ENCODE measurements at places on chromosomes 2 and 18.
A peak's percentile ranks its signal among the peaks of the same experiment; 100 is the strongest.

DNA sequence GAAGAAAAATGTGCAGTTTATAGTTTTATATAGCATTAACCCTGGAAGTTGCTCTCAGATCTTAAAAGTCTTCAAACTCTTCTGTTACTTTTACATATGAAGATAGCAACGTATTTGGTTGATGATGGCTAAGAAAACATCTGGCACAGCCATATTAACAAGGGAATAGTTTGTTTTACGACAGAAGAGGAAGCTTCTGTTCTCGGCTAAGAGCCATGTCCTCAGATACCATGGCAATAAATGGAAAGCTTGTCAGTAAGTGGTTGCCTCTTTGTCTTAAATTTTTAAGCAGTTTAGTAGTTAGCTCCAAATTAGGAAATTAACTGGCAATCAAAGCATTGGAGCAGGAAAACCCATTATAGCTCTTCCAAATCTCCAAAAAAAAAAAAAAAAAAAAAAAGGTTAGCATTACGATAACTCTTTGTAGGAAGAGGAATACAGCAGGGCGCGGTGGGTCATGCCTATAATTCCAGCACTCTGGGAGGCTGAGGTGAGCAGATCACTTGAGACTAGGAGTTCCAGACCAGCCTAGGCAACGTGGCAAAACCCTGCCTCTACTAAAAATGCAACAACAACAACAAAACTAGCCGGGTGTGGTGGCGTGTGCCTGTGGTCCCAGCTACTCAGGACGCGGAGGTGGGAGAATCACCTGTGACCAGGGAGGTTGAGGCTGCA is 4.5 kb upstream of the STON1 start:
- DNase-seq = no peak

GRCh38 chr2:127149384-127149783 is 42.4 kb upstream of the BIN1 start:
- DNase-seq = peak; percentile 96

- peak; percentile 35 for DNase-seq
Measured at GRCh38 chr18:39945076-39945475, 2010.0 kb upstream of the PIK3C3 start.

- no peak for DNase-seq
Measured at GRCh38 chr2:239666855-239667376, 266.1 kb upstream of the HDAC4 start.

DNA sequence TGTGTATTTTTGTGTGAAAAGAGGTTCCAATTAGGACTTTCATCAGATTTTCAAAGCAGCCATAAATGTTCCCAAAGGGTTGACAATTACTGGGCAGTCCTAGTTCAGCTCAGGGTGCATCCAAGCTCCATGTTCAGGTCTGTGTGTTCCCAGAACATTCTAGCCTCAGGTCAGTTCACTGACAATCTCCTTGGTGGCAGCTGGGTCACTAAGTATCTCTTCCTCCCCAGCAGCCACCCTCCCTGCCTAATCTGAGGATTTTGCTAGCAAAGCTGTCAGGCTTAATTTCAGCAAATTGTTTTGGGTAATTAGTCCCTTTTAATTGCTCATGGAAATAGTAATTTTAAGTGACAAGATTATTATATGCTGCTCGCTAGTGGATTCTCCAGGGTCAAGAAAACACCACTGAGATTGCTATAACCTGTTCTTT is 29.8 kb downstream of the UPP2 start:
- DNase-seq = no peak

- DNase-seq = no peak
Measured at GRCh38 chr2:190913725-190914124, 33.1 kb downstream of the GLS start.

DNA sequence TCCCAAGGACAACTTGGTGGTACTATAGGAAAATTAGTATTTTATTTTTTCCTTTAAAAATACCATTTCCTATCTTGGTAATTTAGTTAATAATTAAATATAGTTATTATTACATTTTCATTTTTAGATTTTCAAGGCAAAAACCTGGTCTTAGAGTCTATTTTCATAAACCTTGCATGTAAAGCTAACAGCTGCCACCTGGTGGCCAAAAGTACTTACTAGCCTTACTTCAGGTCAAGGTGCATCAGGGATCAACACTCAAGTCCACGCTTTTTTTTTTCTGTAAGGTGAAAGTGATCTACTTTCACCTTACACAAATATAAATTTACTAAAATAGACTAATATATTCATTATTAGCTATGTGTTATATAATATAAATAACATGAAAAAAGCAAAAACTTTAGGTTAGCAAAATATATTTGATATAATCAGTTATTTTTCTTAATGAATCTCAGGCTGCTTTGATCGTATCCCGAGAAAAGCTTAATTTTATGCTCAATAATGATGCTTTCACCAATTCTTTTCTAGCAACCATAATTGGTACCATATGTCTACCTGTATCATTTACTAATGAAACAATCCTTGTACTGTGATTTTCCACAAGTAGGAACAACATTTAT is 62.5 kb downstream of the RELCH start:
- peak; percentile 43 for DNase-seq

DNA sequence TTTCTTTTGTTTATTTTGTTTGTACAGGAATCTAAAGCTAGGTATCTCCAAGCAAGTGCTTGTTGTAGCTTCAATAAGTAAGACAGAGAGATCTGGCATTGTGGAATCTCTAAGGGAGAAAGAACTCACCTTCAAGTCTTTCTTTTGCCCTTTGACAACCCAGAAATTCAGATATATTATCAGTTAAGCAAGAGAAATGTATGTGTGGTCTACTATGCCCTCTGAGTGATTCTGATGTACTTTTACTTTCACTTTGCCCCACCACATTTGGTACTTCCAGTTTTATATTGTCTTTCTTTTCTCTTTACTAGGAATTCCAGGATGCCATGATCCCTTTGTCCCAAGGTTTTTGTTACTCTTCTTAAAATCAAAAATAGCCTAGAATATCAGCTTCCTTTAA is 259.6 kb upstream of the PIK3C3 start:
- no peak for DNase-seq

- DNase-seq = no peak
Measured at GRCh38 chr2:9410108-9410507, 13.2 kb downstream of the ITGB1BP1 start.

- DNase-seq = no peak
Measured at GRCh38 chr2:69034122-69034521, 21.1 kb downstream of the ANTXR1 start.

- DNase-seq = no peak
Measured at GRCh38 chr2:49189512-49190225, 35.4 kb upstream of the FSHR start.

GRCh38 chr2:26052740-26053139 is 18.9 kb downstream of the RAB10 start:
- DNase-seq = no peak

DNA sequence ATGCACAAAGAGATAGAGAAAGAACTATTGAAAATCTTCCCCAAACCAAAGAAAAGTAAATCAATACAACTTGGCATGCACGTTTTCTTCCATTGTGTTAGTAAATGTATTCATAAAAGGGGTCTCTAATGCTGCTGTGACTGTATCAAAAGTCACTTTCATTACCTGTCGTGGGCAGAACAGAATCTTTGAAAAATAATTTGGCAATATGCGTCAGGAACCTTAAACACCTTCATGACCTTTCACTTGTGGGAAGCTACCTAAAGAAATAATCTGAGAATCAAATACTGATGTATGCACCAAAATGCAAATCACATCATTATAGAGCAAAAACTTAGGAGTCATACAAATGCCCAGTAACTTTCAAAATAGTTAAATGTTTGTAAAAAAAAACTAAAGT is 105.3 kb downstream of the ARL4C start:
- DNase-seq = no peak

- DNase-seq = peak; percentile 18
Measured at GRCh38 chr18:8654503-8655451, 45.5 kb downstream of the RAB12 start.

GRCh38 chr2:128490881-128491691 is 172.4 kb upstream of the HS6ST1 start:
- no peak for DNase-seq

DNA sequence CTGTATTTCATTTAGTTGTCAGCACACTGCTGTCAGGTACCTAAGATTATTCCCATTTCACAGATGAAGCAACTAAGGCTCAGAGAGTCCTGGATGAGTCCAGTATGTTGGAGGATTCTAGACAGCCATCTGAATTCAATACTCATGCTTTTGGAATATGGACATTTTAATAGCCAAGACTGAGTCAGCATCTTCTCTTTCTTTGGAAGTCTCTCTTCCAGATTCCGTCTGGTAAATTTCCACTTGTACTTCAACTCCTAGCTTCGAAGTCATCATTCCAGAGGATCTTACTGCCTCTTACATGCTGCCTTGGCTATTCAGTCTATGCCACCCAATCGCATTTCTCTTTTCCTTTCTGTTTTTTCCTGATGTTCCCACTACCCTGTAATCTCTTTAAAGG is 40.6 kb downstream of the INSIG2 start:
- no peak for DNase-seq

DNA sequence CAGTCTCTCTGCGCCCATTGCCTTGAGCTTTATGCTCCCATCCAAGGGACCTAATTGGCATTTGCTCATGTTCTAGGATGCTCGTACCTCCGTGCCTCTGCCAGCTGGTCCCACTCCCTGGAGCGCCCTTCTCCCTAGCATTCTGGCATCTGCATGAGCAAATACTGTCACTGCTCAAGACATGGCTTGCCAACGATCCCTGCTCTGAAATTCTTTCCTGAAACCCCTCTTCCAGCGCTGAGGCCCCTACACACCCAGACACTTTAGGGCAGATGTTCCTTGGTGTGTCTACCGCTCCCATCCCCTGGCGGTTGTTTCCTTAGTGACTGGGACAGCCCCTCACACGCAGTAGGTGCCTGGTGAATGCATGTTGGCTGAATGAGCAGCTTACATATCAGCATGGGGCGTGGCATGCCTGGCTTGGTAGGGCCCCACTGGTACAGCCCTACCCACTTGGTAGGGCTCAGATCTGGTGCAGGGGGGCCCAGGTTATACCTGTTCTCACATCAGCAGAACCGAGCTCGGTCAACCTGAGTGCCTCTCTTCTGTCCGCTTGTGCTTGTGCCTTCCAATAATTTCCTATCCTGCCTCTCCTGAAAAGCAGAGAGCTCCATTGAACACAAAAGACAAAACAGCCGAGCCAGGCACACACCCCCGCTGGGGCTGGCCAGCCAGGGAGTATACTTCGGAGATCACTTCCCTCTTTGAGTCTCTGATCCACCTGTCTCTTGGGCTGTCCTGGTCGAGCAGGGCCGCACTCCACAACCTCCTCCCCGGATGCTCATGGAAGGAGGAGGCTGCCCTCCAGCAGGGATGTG is 59.2 kb downstream of the INHBB start:
- DNase-seq = no peak

- no peak for DNase-seq
Measured at GRCh38 chr2:58448845-58449244, 207.7 kb upstream of the FANCL start.

Measured in foreskin keratinocyte (primary cell).